ENCODE measurements at places on chromosomes 2 and 18. TPM values are rescaled to one million over a fixed set of nuclear protein-coding genes. Genes with fewer than 3 reads are reported as not detected.

The RNU2-63P gene
- total RNA-seq: 4.4 TPM

The C2orf92 gene
- total RNA-seq: 7.8 TPM

The EN1 gene
- total RNA-seq: not detected

The KIAA2012 gene
- total RNA-seq: not detected

The VRK2 gene
- total RNA-seq: 11.1 TPM

The DUSP19 gene
- total RNA-seq: 0.24 TPM

The CPO gene
- total RNA-seq: not detected

The ANKRD30B gene
- not detected for total RNA-seq

The TEX44 gene
- not detected for total RNA-seq

The CFC1 gene
- not detected for total RNA-seq

The PTCD3 gene
- total RNA-seq: 187 TPM

The RGPD3 gene
- total RNA-seq: 0.43 TPM

The SLC4A5 gene
- 5.7 TPM for total RNA-seq

The HAAO gene
- not detected for total RNA-seq

The PHOSPHO2 gene
- total RNA-seq: 2.3 TPM

The ALPP gene
- total RNA-seq: not detected

The NT5DC4 gene
- total RNA-seq: not detected

The PCBP1 gene
- 255 TPM for total RNA-seq

The CD207 gene
- not detected for total RNA-seq

The KLHL29 gene
- 0.67 TPM for total RNA-seq

The SIGLEC15 gene
- total RNA-seq: not detected

The RAB6C gene
- total RNA-seq: not detected

The SKOR2 gene
- not detected for total RNA-seq

The POTEC gene
- not detected for total RNA-seq

The CRYGD gene
- not detected for total RNA-seq

The KDSR gene
- total RNA-seq: 12.8 TPM

The SRD5A2 gene
- total RNA-seq: not detected

The NEU2 gene
- not detected for total RNA-seq

The GCG gene
- not detected for total RNA-seq

The C2orf42 gene
- total RNA-seq: 16.8 TPM

The SNTG2 gene
- total RNA-seq: 5.1 TPM

The SIX2 gene
- not detected for total RNA-seq

The CDH19 gene
- total RNA-seq: not detected

The KCNS3 gene
- total RNA-seq: not detected

The SALL3 gene
- not detected for total RNA-seq

The C2orf80 gene
- total RNA-seq: not detected

The TGOLN2 gene
- 127 TPM for total RNA-seq

The ARHGAP15 gene
- 119 TPM for total RNA-seq

The CD8B2 gene
- 4.4 TPM for total RNA-seq

The LYPD6 gene
- total RNA-seq: not detected

The ABCG5 gene
- not detected for total RNA-seq

The SOWAHC gene
- 0.24 TPM for total RNA-seq

The FTCDNL1 gene
- total RNA-seq: 0.60 TPM

The C2orf72 gene
- not detected for total RNA-seq

Data from CD8-positive, alpha-beta T cell (primary cell).